Cerebellar nuclear complex (tissue), 1 donor: ENCODE measurements at places on chromosomes 4 and X.

- no peak for DNase-seq
These were observed 331.2 kb downstream of the PAPSS1 start for GRCh38 chr4:107388736-107389274.

DNA sequence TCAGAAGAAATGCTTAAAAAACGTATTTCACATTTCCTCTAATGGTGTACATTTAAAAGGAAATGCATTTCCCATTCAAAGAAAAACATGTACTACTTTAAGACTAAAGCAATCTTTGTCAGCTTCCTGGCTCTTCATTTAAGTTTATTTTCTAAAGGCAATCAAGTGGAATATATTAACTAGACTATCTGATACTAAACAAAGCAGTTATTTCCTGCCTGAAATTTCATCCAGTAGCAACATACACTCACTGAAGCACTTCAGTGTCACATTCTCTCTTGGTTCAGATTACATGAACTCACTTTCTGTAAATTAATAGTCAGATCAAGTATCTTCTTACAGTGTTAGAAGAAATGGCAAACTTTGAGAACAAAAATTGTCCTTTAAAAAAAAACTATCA lies 42.5 kb downstream of the LRBA start:
- no peak for DNase-seq

GRCh38 chrX:137031517-137032340 lies 2.1 kb downstream of the GPR101 start:
- DNase-seq: no peak

DNA sequence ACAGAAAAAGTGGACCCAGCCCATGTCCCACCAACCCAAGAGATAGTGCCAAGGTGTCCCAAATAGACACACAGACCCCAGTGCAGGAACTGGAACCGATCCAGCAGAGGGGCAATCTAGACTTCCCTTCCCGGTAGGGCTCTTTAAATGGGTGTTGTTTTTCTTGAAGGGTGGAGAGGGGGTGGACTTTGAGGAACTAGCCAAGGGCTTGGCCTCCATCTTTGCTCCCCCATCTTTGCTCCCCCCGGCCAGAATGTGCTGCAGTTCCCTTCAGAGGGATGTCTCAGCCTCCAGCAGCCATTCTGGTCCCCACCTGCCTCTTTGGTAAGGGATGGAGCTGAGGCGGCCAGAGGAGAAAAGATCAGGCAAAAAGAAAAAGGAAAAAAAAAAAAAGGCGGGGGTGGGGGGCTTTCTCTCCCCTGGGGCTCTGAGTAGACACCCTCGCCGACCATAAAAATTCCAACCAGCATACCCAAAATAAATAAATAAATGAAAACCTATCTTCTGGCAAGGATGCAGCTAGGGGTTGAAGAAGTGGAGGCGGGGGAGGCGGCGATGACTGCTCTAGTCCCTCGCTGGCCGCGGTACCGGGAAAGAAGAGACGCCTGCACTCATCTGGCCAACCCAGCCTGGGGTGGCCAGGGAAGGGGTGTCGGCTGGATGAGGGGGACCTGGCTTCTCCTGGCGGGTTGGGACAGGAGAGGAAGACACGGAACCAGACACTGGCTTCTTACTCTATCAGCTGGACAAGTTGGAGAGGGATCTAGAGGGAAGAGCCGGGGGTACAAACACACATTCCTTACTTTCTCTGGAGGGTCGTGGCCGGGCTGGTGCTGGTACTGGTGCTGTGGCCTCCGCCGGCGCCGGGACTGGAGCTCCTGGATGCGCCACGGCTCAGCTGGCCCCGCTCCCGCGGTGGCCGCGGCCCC lies 38.5 kb upstream of the IQSEC2 start:
- no peak for DNase-seq

DNA sequence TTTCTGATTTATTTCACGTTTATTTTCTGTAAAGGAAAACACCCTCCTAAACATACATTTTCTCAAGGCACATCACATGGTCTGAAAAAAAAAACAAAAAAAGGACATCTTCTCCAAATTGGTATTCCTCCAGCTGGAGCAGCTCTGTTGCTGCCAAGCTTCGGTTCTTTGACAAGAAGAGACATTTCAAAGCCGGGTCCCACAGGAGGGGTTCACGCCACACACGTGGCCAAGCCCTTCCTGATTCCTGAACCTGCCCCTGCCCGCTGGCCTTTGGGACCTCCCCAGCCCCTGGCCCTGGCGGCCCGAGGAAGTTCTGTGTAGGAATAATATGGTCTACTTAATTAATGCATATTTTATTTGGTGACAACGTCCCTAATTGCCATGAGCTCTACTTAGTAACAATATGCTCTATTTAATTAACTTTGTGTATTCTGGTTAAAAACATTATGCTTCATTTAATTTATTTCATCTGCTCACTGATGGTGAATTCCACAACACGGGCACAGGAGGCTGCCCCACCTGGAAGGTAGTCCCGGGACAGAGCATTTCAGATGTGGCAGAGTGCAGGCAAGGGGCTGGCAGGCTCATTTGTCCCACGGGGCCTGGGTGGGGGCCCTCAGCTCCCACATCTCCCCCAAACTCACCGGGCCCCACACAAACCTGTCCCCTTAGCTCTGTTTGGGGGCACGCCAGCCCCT lies 5.4 kb upstream of the RGS12 start:
- no peak for DNase-seq
